ENCODE measurements at places on chromosomes 4 and X. TPM values are rescaled to one million over a fixed set of nuclear protein-coding genes. Genes with fewer than 3 reads are reported as not detected.

DNA sequence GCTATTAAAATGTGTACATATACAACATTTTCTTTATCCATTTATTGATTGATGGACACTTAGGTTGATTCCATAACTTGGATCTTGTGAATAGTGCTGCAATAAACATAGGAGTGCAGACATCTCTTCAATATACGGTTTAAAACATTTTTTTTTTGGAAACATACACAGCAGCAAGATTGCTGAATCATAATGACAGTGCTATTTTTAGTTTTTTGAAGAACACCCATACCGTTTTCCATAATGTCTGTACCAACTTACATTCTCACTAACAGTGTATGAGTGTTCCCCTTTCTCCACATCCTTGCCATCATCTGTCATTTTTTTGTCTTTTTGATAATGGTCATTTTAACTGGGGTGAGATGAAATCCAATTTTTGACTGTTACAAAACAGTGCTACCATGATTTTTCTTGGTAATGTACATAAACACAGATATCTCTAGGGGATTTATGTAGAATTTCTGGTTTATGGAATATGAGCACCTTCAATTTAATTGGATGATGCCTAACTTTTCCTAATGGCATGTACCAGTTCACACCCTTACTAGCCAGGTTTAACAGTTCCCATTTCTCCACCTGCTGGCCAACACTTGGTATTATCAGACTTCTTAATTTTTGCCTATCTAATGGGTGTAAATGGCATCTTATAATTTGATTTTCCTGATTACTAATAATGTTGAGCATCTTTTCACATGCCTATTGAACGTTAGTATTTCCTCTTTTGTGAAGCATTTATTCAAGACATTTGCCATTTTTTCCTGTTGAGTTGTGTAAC lies 21.0 kb upstream of the TMSB15B start:
- H3K4me1 ChIP-seq, result peaks cover 7% of the 10 kb centered on the region
- no peaks in the 10 kb centered on the region for H3K27me3 ChIP-seq
- DNase-seq, result no peak
- no peak overlapping the region for H3K4me3 ChIP-seq
- no peak overlapping the region for H3K27ac ChIP-seq
- no peaks in the 10 kb centered on the region for H3K36me3 ChIP-seq

DNA sequence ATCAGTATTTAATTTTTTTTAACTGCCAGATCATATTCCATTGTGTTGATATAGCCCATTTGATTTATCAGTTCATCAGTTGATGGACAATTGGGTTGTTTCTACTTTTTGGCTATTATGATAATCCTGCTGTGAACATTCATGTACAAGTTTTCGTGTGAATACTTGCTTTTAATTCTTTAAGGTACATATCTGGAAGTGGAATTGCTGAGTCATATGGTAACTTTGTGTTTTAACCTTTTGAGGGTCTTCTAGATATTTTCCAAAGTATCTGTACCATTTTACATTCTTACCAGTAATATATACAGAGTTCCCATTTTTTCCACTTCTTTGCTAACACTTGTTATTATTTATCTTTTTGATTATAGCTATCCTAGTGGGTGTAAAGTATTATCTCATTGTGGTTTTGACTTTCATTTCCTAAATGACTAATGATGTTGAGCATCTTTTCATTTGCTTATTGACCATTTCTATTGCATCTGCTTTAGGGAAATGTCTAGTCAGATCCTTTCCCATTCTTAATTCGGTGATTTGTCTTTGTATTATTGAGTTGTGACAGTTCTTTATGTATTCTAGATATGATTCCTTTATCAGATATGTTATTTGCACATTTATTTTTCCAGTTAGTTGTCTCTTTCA lies 75.2 kb upstream of the NUDT6 start:
- no peak overlapping the region for H3K27ac ChIP-seq
- H3K36me3 ChIP-seq, result no peaks in the 10 kb centered on the region
- DNase-seq, result no peak
- no peaks in the 10 kb centered on the region for H3K27me3 ChIP-seq
- H3K4me1 ChIP-seq, result no peaks in the 10 kb centered on the region

DNA sequence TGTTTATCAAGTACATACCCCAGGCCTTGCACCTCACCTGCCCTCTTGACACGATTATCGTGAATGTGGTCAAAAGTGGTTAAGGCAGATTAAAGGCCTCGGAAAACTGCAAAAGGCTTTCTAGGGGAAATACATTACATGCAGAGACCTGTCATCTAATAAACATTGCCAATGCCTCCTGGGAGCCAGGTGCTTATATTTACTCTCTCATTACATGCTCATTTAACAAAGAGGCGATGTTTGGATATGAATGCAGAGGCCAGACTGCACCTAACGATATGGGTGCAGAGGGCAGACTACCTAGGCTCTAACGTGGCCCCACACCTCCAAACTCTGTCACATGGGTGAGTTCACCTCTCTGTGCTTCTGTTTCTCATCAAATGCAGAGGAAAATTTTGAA lies 14.5 kb downstream of the CRMP1 start:
- no peaks in the 10 kb centered on the region for H3K36me3 ChIP-seq
- no peak for DNase-seq
- H3K4me3 ChIP-seq, result no peak overlapping the region

- H3K27me3 ChIP-seq, result no peaks in the 10 kb centered on the region
- no peak overlapping the region for H3K4me3 ChIP-seq
- H3K27ac ChIP-seq, result no peak overlapping the region
- H3K36me3 ChIP-seq, result no peaks in the 10 kb centered on the region
These were observed 43.7 kb downstream of the STAG2 start for GRCh38 chrX:124005228-124005627.

- no peak for DNase-seq
- peaks cover 2% of the 10 kb centered on the region for H3K27me3 ChIP-seq
- H3K4me1 ChIP-seq, result no peaks in the 10 kb centered on the region
These were observed 138.9 kb upstream of the INPP4B start for GRCh38 chr4:142984871-142985585.

- peaks cover 13% of the 10 kb centered on the region for H3K27me3 ChIP-seq
- H3K4me1 ChIP-seq, result no peaks in the 10 kb centered on the region
- no peaks in the 10 kb centered on the region for H3K36me3 ChIP-seq
- no peak overlapping the region for H3K4me3 ChIP-seq
These were observed 11.0 kb upstream of the FGF5 start for GRCh38 chr4:80255329-80256095.

GRCh38 chr4:128810871-128811570 lies 1.5 kb downstream of the JADE1 start:
- peaks cover 10% of the 10 kb centered on the region for H3K4me1 ChIP-seq
- no peaks in the 10 kb centered on the region for H3K27me3 ChIP-seq
- peak overlapping the region; percentile 84 for H3K27ac ChIP-seq
- DNase-seq, result peak; percentile 72

DNA sequence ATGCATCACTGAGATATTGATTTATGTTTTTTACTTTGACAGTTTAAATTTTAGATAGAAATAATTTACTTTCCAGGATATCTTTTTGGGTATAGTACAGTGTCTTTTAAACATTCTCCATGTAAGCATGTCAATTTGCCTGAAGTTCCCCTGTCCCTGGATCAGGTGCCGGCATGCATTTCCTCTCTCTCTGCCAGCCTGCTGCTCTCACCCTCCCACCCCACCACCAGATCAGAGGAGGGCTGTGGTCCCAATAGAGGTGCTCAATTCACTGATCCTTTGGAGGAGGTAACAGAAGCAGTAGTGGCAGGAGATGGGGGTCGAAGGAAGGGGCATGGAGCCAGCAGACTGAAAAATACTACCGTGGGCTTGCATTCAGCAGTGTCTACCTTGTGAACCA lies 28.3 kb upstream of the DSPP start:
- H3K27ac ChIP-seq, result no peak overlapping the region
- no peaks in the 10 kb centered on the region for H3K36me3 ChIP-seq
- no peaks in the 10 kb centered on the region for H3K27me3 ChIP-seq
- no peak for DNase-seq

GRCh38 chr4:112288455-112288854 lies 2.8 kb upstream of the TIFA start:
- DNase-seq, result peak; percentile 79
- H3K4me3 ChIP-seq, result no peak overlapping the region
- H3K27me3 ChIP-seq, result no peaks in the 10 kb centered on the region
- peak overlapping the region; percentile 48 for H3K27ac ChIP-seq

DNA sequence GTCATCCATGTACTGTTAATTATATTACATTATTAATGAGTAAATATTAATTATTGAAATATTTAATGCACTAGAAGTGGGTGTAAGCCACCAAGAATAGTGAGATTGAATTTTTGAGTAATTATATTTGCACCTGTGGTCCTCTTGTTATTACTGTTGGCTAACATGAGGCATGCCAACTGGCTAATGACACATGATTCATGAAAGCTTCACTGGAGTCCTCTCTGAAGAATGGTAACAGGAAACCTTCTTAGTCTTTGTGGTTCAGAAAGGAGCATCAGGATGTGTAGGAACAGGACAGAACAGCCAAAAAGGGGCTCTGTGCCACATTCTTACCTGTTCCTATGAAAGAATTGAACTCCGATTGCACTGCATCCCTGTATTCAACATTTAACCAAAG lies 65.2 kb downstream of the SLC4A4 start:
- H3K4me3 ChIP-seq, result no peak overlapping the region
- no peaks in the 10 kb centered on the region for H3K36me3 ChIP-seq
- no peaks in the 10 kb centered on the region for H3K4me1 ChIP-seq
- no peak for DNase-seq

- H3K4me3 ChIP-seq, result no peak overlapping the region
- no peak overlapping the region for H3K27ac ChIP-seq
- peaks cover 5% of the 10 kb centered on the region for H3K4me1 ChIP-seq
- DNase-seq, result no peak
These were observed 1.8 kb downstream of the PCSK1N start for GRCh38 chrX:48833542-48834138.

- H3K36me3 ChIP-seq, result no peaks in the 10 kb centered on the region
- no peak overlapping the region for H3K27ac ChIP-seq
These were observed 97.5 kb upstream of the CBR4 start for GRCh38 chr4:169107528-169107927.

DNA sequence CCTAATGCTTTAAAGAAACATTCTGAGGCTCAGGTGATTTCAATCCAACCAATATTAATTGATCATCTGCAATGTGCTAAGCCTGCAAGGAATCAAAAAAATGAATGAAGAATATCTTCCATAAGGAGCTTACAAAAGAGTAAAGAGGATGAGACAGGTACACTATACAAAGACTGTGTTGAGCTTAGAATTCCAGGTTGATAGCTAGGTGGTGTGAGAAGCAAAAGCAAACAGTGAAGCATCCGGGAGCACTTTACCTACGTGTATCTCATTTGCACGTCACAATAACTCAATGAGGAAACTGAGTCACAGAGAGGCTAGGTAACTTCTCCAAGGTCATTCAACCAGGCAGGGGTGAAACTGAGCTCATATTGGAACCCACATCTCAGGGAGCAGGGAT lies 37.1 kb downstream of the FAM114A1 start:
- H3K36me3 ChIP-seq, result no peaks in the 10 kb centered on the region
- no peak overlapping the region for H3K4me3 ChIP-seq
- H3K4me1 ChIP-seq, result no peaks in the 10 kb centered on the region

GRCh38 chr4:110869862-110870572 lies 247.1 kb upstream of the PITX2 start:
- DNase-seq, result no peak
- no peaks in the 10 kb centered on the region for H3K36me3 ChIP-seq
- H3K4me1 ChIP-seq, result no peaks in the 10 kb centered on the region
- no peak overlapping the region for H3K27ac ChIP-seq
- H3K27me3 ChIP-seq, result no peaks in the 10 kb centered on the region

DNA sequence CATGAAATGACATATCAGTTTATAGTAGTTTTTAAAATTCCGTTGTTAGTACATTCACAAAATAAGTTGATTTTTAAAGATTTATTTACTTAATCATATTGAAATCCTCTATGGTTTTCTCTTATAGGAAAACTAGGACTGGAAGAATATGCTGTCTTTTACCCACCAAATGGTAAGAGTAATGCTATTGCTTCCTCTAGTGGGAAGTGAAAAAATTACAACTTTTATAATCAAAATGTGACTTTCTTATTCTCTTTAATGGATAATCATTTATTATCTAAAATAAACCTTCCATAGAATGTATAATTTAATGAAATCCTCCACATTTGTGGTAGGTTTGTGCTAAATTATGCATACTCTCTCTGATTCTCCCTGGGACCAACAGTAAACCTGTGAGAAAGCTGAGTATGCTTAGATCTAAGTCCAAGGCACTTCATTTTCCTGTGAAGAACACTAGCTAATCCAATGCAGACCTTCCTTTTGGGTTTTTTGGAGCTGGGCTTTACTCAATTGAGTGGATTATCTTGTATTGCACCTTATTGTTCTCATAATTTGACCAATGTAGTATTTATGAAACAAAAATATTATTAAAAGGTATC lies 136.2 kb downstream of the TBC1D19 start:
- no peak overlapping the region for H3K27ac ChIP-seq
- no peaks in the 10 kb centered on the region for H3K27me3 ChIP-seq
- DNase-seq, result peak; percentile 13
- H3K4me3 ChIP-seq, result no peak overlapping the region
- no peaks in the 10 kb centered on the region for H3K36me3 ChIP-seq
- H3K4me1 ChIP-seq, result peaks cover 15% of the 10 kb centered on the region

GRCh38 chr4:70405765-70406164 lies 8.0 kb downstream of the OPRPN start:
- no peaks in the 10 kb centered on the region for H3K4me1 ChIP-seq
- no peaks in the 10 kb centered on the region for H3K27me3 ChIP-seq
- no peak overlapping the region for H3K27ac ChIP-seq
- no peaks in the 10 kb centered on the region for H3K36me3 ChIP-seq
- H3K4me3 ChIP-seq, result no peak overlapping the region

GRCh38 chrX:24506082-24506481 lies 41.0 kb downstream of the PDK3 start:
- H3K4me3 ChIP-seq, result no peak overlapping the region
- DNase-seq, result no peak
- H3K27ac ChIP-seq, result no peak overlapping the region
- no peaks in the 10 kb centered on the region for H3K27me3 ChIP-seq

DNA sequence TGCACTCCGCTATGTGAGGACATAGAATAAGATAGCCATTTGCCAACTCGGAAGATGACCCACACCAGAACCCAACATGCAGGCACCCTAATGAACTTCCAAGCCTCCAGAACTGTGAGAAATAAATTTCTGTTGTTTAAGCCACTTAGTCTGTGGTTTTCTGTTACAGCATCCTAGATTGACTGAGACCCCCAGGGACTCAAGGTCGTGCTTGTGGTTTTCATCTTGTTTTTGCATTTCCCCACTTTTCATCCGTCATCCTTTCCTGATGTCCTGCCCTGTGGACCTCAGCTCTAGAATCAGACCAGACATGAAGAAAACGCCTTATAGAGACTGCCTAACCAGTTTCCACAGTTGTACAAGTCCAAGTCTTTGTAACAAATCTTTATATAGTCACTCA lies 54.4 kb downstream of the MCUB start:
- peaks cover 2% of the 10 kb centered on the region for H3K36me3 ChIP-seq
- H3K27ac ChIP-seq, result no peak overlapping the region
- no peaks in the 10 kb centered on the region for H3K27me3 ChIP-seq
- no peak for DNase-seq
- no peaks in the 10 kb centered on the region for H3K4me1 ChIP-seq

- no peaks in the 10 kb centered on the region for H3K36me3 ChIP-seq
- H3K4me1 ChIP-seq, result no peaks in the 10 kb centered on the region
- no peak for DNase-seq
- H3K27ac ChIP-seq, result no peak overlapping the region
- no peaks in the 10 kb centered on the region for H3K27me3 ChIP-seq
These were observed 147.8 kb upstream of the MED14 start for GRCh38 chrX:40883021-40883619.

FRMPD3 gene
- total RNA-seq, result 12.4 TPM

ADH4 gene
- total RNA-seq, result not detected

KLKB1 gene
- total RNA-seq, result 3.1 TPM

TMEM128 gene
- total RNA-seq, result 9.3 TPM

TMEM31 gene
- not detected for total RNA-seq
